ENCODE measurements at places on chromosomes 4 and X.
A peak's percentile ranks its signal among the peaks of the same experiment; 100 is the strongest.

GRCh38 chr4:115670930-115671329 lies 557.5 kb upstream of the NDST4 start:
- DNase-seq: no peak

- no peak for DNase-seq
Measured at GRCh38 chr4:32002037-32002747, 1282.0 kb downstream of the PCDH7 start.

DNA sequence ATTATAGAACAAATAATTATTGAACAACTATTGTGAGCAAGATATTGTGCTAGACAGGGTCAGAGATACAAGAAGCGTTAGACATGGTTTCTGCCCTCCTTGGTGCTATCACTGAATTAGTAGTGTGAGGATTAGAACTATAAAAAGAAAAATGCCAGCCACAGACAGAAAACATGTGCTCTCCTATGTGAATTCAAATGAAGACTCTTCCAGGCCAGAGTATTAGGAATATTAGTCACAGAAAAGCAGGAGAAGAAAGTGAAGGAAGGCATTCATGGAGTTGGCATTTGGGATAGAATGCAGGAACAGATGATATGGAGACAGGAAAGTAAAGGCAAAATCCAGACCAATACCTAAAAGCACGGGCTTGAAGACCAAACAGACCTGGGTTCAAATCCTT lies 179.6 kb upstream of the TENM3 start:
- no peak for DNase-seq

DNA sequence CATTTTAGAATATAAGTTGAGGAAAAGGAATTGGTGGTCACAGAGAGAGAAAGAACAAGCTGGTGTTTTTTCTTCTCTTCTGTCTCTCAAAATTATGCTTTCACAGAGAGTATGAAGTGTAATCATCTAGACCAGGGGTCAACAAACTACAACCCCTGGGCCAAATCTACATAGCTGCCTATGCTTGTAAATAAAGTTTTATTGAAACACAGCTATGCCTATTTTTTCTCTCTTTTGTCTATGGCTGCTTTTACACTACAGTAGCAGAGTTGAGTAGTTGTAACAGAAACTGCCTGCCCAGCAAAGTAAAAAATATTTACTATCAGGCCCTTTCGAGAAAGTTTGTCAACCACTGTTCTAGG lies 6.7 kb upstream of the FAM9C start:
- no peak for DNase-seq

DNA sequence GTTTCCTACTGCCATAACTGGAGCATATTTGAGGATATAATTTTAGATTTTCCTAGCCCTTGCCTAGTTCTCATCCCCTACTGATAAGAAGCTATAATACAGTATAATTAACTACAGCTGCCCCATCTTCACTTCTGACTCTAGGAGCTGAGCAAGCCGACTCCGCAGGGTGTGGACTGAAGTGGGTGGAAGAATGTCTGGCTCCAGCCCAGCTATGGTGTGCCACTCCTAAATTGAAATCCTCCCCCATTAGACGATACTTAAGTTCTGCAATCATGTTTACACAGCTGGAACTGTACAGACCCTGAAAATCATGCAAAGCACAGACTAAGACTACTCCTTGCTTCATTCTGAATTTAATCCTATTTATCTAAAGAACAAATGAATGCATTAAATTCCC lies 93.1 kb downstream of the PCDH19 start:
- DNase-seq: no peak

DNA sequence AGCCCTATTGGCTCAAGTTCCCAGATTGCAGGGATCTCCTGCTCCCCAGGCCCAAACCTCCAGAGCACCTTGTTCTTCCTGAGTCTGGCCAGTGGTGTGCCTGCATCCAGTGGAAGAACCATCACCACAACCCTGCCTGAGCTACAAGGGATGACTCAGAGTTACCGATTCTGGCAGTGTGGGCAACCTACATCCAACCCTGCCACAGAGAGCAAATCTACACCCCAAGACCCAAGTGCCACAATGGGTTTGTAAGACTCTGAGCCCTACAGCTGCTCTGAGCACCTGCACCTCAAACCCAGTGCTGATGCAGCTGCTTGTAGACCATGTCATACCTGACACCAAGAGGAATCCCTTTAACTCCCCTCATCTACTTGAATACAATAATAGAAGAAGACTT lies 110.0 kb downstream of the SOWAHB start:
- DNase-seq: no peak

DNA sequence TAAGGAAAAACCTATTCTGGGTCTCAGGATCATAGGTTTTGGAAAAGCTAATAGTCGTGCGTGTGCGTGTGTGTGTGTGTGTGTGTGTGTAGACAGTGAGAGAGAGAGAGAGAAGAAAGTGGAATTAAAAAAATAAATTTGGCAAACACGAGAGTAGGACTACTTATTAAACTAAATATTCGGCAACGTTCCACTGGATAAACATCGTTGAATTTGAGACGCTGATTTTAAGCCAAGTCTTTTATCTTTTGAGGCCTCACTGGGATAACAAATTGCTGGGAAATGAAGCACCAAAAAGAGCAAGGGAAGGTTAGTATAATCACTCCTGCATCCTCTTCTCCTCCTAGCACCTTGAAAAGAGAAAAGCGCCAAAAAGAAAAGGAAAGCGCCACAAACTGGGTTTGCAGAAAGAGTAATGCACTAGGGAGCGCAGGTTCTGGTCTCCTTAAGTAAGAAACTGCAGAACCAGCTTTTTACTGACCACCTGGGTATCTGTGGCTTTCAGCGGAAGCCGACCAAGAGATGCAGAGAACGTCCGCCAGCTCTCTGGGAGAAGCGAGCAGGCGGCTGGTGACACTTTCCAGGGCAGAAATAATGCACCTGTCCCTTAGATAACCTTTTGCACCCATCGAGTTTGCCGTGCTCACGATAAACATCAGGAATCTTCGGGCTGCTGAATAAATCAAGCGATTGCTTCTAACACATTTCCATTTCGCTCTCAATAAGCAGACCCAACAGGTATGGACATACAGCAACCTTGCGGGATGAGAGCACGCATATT lies 3.4 kb downstream of the ATOH1 start:
- no peak for DNase-seq

GRCh38 chr4:123522646-123523045 lies 126.1 kb downstream of the SPRY1 start:
- DNase-seq: no peak

- DNase-seq: no peak
Measured at GRCh38 chrX:111868726-111869638, 7.0 kb upstream of the TRPC5OS start.

- no peak for DNase-seq
Measured at GRCh38 chr4:7243609-7244330, 51.4 kb downstream of the SORCS2 start.

GRCh38 chrX:15515931-15516330 lies 15.3 kb downstream of the BMX start:
- DNase-seq: no peak

DNA sequence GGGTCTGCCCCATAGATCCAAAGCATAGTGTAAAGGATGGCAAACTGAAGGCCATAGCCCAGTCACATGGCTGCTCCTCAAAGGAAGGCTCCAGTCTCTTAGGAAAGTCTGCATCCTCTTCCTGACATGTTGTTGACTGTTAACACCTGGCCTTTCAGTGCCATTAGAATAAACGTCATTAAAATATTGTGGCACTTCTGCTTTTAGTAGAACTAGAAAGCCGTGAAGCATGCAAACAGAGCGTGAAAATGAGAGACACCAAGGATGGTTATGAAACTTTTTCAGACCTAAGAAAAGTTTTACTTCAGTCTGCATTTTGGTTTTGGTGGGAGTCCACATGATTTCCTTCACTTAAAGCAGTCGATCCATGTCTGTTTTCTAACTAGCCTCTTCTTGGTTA lies 41.1 kb upstream of the AFF2 start:
- no peak for DNase-seq

DNA sequence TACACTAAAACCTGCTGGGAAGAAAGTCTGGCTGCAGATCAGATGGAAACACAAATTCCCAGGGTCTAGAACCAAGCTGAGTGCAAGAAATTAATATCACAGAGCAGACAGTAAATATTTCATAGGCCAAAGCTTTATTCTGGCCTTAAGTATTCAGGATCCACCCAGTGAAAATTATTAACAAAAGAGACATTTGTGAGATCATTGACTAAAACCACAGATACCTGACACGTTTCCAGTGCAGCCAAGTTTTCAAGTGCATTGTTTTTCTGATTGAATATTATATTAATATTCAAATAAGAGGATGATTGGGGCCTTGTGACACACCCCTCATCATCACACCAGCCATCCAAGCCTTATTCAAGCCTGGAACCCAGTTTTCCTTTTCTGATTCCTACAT lies 10.3 kb downstream of the ELOVL6 start:
- no peak for DNase-seq

- DNase-seq: peak; percentile 21
Measured at GRCh38 chr4:54093324-54094240, 6.4 kb upstream of the GSX2 start.

DNA sequence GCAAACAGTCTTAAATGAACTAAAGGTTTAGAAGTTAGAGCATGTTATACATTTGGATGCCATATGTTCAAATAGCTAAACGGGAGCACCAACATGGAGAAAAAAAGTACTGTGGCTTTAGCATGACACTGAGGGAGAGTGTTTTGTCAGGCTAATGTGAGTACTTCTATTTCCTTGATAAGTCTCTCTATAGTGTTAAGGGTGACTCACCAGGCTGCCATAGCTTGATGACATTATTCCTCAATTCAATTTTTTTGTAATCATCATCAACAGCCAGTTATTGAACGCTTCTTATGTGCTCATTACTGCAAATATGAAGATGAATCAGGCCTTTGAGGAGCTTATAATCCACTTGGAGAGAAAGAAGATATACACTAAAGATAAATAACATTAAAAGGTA lies 211.4 kb upstream of the GPR101 start:
- no peak for DNase-seq

All from activated naive CD4-positive, alpha-beta T cell treated with Interleukin-2 at 50 U/mL for 16 hours (primary cell).